Astrocyte (in vitro differentiated cells and primary cell): ENCODE measurements at places on chromosomes 13 and 19.

DNA sequence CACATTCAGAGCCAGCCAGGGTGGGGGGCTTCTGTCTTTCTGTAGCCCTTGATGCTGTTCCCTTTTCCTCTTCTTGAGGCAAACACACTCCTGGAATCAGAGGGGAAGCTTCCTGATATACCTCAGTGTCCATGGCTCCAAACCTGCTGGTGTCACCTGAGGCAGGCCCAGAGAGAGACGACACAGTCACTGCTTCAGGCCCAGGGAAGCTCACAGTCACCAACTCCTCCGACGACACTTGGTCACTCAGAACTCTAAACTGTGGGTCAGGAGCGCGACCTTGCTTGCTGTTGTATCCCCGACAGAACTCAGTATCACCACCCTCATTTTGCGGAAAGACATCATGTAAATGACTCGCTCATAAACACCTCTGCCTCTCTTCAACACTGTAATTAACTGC lies 1.1 kb downstream of the ATP13A1 start:
- DNase-seq = no peak

- no peak for DNase-seq
Observed at GRCh38 chr19:23698711-23699520, 11.9 kb upstream of the ZNF675 start.

- DNase-seq = no peak
Observed at GRCh38 chr13:43884222-43884621, 4.5 kb downstream of the LACC1 start.

DNA sequence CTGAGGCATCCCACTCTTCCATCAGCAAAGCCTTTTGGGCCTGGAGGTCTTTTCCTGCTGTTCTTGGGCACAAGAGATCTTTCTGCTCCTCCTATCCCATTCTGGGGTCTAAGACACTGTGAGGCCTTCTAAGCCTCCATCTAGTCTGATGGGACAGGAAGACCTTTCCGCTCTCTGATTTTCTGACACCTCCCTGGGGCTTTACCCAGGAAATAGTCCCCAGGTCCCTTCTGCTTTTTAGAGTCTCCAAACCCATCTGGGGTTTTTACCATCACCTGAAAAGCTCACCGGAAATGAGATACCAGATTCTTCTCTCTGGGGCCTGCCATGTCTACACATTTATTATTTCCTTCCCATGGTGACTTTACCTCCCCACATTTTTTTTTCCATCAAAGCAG lies 21.1 kb downstream of the CLEC17A start:
- DNase-seq = no peak

- no peak for DNase-seq
Observed at GRCh38 chr19:18961767-18962620, 21.0 kb upstream of the HOMER3 start.

GRCh38 chr19:29326351-29326750 lies 113.4 kb upstream of the UQCRFS1 start:
- no peak for DNase-seq

DNA sequence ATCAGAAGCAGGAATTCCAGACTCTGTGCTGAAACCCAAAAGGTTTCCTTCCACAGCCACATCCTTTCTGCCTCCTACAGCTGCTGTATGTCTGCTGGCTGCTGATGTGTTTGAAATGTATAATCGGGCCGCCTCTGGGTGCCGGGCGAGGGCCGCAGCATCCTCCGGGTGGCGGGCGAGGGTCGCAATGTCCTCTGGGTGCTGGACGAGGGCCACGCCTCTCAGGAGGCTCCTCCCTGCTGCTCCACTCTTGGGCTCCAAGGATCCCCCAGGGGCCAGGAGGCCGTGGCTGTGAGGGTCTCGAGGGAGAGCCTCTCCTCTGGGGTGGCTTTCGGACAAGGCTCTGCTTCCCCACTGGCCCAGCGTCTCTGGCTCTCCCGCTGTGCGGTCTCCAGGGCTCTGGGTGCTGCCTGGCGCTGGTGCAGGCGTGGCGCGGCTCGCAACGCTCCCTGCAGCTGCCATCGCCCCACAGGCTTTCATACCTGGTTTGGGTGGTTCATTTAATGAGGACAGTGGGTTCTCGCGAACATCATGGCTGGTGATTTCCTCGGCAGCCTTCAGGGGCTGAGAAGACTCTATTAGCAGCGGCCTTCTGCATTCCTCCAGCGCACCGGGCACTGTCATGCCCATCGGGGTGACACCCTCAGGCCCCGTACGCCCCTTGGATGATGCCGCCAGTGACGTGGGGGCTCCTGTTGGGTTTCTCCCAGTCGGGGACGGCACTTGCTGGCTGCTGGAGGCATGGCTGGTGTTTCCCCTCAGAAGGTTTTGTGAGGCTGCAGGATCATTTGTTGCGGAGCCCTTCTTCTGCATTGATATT lies 41.8 kb upstream of the GRTP1 start:
- no peak for DNase-seq

GRCh38 chr19:41707502-41707812 lies 969 bp upstream of the CEACAM5 start:
- DNase-seq = no peak

GRCh38 chr19:18310118-18310909 lies 12.6 kb downstream of the LSM4 start:
- no peak for DNase-seq

GRCh38 chr19:47221080-47221841 lies 9.7 kb downstream of the BBC3 start:
- no peak for DNase-seq

DNA sequence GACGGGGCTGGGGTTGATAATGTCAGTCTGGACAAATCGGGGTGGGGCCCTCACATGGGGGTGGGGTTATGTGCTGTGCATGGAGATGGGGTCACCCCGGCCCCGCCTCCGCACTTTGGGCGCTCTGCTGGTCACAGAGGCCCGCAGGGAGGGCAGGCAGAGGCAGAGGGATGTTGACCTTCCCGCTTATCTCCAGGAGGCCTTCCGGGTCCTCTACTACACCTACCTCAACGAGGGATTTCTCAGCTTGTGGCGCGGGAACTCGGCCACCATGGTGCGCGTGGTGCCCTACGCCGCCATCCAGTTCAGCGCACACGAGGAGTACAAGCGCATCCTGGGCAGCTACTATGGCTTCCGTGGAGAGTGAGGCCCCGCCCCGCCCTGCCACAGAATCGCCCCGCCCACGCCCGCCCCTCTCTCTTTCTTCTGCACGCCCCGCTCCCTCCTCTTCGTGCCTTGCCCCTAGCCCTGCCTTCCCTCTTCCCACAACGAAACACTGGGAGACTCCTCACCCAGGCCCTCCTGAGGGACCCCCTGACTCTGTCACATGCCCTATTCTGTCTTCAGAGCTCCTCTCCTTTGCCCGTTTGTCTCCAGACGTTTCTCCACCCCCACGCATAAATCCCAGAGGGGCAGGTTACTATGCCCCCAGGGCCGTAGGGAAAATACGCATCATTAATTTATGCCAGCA lies 32.8 kb downstream of the TMEM161A start:
- peak; percentile 20 for DNase-seq

DNA sequence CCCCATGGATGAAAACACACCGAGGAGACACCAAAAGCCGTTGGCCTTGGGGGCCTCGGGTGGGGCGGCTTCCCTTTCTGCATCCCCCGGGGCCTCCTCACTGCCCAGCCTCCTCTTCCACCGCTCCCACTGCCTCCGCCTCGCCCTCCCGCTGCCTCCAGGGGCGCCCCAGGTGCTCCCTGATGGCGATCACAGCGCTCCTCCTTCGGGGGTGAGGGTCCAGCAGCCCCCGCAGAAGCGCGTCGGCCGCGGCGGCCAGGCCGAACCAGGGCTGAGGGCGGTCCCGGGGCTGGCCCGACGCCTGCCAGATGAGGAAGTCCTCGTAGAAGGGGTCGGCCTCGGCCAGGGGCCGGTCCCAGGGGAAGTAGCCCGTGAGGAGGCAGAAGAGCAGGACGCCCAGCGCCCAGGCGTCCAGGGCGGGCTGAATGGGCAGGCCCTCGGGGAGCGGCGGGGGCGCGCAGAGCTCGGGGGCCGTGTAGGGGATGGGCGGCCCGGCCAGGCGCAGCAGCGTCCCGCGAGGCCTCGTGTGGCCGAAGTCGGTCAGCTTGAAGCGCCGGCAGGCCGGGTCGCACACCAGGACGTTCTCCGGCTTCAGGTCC lies 7.2 kb downstream of the SBK2 start:
- no peak for DNase-seq

DNA sequence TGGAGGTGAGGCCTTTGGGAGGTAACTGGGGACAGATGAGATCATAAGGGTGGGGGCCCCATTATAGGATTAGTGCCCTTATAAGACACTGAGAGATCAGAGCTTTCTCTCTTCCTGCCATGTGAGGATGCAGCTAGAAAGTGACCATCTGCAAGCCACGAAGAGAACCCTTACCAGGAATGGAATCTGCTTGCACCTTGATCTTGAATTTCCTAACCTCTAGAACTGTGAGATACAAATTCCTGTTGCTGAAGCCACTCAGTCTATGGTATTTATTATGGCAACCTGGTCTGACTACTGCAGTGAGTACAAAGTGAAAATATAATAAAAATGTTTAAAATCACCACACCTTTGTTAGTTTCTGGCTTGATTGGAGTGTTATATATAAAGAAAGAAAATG lies 388.0 kb downstream of the LMO7 start:
- no peak for DNase-seq

DNA sequence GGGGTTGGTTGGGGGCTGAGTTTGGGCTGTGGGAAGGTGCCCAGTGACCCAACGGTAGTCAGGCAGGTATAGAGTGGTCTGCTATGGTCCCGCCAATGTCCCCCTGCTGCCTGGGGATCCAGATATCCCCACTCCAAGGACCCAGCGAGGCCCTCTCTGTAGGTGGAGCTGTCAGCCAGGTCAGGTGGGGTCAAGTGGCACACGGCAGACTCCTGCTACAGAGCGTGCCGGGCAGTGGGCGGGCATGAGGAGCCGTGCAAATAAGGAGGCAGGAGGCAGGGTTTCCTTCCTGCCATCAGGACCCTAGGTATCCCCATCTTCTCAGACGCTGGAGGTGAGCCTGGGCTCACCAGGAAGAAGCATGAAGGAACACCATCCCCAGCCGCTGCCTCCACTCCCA lies 14.9 kb downstream of the EVI5L start:
- DNase-seq = no peak

GRCh38 chr13:31891472-31891871 lies 140.1 kb upstream of the FRY start:
- no peak for DNase-seq

DNA sequence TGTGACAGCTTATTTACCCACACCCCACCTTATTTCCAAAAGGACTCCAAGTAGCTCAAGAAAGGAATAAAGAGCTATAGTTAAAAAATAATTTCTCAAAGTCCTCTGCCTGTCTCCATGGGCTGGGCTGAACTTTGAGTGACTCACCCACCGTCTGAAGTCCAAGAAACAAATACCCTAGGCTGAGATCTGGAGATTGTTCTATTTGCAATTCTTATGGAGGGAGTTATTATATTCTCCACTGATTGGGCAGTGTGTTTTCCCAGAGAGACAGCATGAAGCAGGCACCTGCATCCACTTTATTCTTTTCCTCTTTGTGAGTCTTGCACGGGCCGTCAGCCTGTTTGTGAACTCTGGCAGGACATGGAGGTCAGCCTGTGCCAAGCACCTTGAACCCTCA lies 63.2 kb downstream of the SHISA2 start:
- peak; percentile 38 for DNase-seq

DNA sequence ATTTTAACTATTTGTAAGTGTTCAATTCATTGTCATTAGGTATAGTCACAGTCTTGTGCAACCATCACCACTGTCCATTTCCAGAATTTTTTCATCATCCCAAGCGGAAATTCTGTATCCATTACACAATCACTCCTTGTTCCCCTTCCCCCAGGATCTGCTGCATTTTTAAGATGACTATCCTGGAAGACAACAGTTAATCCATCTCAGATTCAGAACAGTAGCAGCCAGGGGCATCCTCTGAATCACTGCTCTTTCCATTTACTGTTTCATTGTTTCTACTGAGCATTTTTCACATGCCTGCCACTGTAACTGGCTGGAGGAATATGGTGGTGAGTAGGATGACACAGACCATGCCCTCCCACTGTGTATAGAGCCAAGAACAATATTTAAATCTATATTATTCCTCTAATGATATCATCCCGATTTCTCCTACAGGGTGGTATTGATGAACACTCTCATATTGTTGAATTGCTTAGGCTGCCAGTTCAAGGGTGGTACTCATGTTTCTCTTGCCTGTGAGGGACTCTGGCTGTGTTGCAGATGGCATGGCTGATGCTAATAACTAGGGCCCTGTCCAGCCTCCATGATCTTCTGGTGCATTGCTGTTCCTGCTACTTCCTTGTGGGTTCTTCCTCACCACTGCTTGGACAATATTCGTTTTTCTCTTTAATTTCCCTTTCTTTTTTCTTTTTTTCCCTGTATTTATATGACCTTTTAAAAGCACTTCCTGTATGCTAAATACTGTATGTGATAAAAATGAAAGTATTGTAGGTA lies 59.0 kb downstream of the WDFY2 start:
- peak; percentile 93 for DNase-seq

DNA sequence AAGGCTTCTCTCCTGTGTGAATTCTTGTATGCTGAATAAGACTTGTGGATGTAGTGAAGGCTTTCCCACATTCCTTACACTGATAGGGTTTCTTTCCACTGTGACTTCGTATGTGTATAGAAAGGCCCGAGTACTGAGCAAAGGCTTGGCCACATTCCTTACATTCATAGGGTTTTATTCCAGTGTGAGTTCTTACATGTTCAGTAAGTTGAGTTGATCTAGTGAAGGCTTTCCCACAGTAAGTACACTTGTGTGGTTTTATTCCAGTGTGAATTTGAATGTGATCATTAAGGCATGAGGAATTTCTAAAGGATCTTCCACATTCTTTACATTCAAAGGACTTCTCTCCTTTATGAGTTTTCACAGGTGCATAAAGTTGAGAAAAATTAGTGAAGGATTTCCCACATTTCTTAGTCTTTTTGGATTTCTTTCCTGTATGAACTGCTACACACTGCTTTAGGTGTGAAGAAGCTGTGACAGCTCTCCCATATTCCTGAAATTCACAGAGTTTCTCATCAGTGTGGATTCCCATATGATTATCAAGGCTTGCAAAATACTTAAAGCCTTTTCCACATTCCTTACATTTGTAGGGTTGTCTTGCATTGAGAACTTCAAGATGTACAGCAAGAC lies 10.4 kb downstream of the ZNF561 start:
- DNase-seq = no peak

DNA sequence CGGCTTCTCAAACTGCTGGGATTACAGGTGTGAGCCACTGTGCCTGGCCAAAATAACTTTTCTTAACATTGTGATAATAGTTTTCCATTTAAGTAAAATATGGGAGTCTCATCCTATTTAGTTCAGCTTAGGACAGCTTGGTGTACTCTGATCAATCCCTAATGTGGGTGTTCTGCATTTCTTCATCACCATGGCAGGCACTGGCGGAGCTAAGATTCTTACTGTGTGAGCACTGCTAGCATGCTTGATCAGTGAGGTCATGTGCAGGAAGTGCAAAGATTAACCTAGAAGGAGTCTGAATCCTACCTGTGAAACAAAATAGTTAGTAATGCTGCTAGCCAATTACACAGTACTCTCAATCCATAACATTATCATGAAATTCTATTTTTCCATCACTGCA lies 1684.2 kb upstream of the SLC10A2 start:
- peak; percentile 54 for DNase-seq

- no peak for DNase-seq
Observed at GRCh38 chr13:104296286-104296685, 1230.1 kb upstream of the SLC10A2 start.

- peak; percentile 48 for DNase-seq
Observed at GRCh38 chr19:16814526-16815100, 14.6 kb upstream of the SIN3B start.
